Stimulated activated CD4-positive, alpha-beta T cell treated with anti-CD3 and anti-CD28 coated beads, Interleukin-12 subunit alpha, Interleukin-12 subunit beta, amount 100 ng/mL, for 4 hours (primary cell): ENCODE measurements at places on chromosomes 5 and 9.

GRCh38 chr5:54455413-54456157 is at the start of gene HSPB3:
TSS of gene HSPB3 (plus strand) at chr5:54455699. CDS start at chr5:54455790, 91 bp downstream.
- DNase-seq, result no peak

GRCh38 chr5:59711310-59711709 is 182.2 kb downstream of the PDE4D start:
- DNase-seq, result no peak

DNA sequence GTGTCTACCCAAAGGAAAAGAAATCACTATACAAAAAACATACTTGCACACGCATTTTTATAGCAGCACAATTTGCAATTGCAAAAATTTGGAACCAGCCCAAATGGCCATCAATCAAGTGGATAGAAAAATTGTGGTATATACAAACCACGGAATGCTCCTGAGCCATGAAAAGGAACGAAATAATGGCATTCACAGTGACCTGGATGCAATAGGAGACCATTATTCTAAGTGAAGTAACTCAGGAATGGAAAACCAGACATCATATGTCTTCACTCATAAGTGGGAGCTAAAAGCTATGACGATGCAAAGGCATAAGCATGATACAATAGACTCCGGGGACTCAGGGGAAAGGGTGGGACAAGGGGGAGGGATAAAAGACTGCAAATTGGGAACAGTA is 78.4 kb downstream of the ENC1 start:
- no peak for DNase-seq

DNA sequence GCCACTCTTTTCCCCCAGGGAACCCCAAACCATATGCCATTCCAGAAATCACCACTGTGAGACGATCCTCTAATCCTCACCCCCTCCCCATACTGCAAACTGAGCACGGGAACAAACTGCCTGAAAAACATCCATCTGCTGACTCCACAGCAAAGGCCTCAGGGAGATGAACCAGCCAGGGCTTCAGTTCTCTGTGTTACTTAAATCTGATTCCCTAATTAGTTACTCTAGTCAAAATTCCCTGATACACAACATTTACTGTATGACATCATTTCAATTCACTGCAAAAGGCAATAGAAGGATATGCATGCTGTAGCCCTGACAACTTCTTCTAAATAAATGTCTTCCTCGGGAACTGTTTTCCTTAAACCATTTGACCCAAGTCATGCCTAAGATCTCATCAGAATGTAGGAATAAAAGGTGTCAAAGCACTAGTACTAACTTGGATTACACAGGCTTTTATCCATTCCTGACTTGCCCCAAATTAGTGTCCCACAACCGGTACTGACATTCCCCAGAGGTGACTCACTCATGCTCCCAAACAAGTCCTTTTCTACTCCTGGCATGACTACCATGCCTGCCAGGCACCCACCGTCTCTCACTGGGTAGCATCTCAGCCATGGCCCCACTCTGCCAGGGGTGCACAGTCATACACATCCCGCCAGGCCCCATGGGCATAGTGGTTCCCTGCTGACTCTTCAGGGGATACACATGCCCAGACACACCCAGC is 35.0 kb downstream of the MTX3 start:
- no peak for DNase-seq

GRCh38 chr9:36137392-36138004 is 965 bp downstream of the GLIPR2 start:
- DNase-seq, result no peak

GRCh38 chr5:3835811-3836210 is 240.2 kb downstream of the IRX1 start:
- DNase-seq, result no peak

DNA sequence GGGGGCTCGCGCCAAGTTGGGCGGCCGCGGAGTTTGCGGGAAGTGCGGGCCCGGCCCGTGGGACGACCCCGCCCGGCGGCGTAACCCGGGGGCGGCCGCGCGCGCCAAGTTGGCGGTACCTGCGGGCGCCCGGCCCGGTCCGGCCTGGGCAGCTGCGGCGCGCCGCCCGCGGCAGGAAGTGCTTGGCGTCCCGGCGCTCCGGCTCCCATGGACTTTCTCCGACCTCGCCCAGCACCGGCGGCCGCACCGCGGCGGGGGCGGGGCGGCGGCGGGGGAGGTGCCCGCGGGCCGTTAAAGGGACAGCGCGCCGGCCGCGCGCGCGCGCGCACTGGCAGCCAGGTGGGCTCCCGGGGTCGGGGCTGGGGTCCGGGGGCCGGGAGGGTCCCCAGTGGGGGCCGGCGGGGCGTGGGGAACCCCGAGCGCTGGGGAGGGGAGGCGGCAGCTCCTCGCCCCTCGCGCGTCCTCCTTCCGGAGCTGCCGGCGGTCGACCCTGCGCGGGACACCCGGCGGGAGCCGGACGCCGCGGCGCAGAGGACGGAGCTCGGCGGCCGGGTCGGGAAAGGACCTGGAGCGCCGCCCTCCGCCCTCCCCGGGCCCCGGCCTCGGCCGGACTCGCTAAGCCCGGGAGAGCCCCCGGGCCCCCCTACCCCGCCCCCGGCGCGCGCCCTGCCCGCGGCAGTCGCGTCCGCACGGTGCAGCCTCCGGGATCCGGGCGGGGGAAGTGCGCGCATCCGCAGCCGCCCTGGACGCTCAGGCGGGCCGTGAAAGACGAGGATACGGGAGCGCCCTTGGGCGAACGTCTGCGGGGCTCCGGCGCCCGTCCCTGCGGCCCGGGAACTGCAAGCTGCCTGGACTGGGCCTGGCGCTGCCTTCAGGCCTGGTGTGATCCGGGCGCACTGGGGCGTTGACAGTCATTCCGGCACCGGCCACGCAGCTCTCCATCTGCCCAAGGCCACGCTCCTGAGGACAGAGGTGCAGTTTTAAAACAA is at the start of gene NACC2:
TSS of gene NACC2 (minus strand) at position 220 of the 989 bp plus-strand sequence. CDS start 44,768 bp downstream, outside the sequence.
- peak; percentile 37 for DNase-seq

DNA sequence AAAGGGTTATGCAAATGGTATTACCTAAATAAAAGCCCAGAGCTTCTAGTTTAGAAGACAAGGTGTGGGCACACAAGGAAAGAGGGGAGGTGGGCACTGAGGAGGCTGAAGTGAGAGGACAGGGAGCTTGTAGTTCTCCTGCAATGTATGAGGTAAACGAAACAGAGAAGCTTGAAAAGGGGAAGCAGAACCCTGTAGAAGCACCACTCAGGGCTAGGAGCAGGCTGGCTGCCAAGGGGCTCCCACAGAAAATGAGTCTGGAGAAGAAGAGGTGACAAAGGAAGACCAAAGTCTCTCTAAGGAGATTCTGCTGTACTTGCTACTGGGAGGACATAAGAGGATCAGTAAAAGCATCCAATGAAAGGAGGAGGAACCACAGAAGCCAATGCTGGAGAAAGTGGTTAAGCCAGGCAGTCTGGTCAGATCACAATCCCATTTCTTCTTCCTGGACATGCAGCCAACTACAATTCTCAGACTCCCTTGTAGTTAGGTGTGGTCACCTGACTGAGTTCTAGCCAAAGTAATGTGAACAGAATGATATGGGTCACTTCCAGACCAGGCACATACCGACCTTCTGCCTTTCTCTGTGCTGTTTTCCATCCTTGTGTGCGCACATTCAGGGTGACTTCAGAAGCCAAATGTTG is 174.5 kb upstream of the MAP3K1 start:
- no peak for DNase-seq

DNA sequence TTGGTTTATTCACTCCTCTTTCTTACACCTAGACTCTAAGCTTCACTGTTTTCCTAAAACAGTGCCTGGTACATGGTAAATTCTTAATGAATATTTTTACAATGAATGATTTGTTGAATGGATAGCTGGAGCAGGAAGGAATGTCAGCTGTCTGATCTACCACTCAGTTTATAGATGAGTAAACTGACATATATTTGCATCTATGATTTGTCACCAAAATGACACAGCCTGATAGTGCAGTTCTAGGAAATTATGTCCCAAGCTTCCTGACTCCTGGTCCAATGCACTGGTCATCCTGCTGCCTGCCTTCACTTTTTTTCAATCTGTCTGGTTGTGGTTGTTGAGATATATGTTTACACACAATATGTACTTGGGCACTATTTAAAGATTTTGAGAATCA is 651.7 kb upstream of the WWC1 start:
- DNase-seq, result no peak

DNA sequence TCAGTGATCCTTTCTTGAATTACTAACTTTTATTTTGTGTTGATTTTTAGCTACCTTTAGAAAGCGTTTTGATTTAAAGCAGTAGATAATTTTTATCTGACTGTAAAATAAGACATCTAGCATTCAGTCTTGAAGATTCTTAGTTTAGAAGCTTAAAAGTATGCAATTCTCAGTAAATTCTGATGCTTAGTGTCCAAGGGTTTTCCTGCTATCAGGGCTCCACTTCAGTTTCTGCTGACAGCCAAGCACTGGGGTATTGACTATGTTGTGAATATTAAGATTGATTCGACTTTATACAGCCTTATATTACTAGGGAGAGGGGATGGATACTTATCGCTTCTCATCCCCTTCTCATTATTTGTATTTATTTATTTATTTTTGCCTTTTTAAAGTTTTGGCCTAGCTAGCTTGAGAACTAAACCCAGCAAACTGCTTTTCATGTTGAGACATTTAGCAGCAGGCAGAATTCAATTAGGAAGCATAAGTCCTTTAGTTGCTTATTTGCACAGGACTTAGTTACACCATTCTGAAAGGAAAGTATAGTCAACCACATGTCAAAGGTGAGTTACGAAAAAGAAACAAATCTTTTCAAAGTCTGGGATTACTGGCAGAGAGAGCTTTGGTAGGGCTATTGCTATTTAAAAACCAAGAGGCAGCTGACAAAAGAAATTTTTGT is 2.9 kb downstream of the PBX3 start:
- no peak for DNase-seq

DNA sequence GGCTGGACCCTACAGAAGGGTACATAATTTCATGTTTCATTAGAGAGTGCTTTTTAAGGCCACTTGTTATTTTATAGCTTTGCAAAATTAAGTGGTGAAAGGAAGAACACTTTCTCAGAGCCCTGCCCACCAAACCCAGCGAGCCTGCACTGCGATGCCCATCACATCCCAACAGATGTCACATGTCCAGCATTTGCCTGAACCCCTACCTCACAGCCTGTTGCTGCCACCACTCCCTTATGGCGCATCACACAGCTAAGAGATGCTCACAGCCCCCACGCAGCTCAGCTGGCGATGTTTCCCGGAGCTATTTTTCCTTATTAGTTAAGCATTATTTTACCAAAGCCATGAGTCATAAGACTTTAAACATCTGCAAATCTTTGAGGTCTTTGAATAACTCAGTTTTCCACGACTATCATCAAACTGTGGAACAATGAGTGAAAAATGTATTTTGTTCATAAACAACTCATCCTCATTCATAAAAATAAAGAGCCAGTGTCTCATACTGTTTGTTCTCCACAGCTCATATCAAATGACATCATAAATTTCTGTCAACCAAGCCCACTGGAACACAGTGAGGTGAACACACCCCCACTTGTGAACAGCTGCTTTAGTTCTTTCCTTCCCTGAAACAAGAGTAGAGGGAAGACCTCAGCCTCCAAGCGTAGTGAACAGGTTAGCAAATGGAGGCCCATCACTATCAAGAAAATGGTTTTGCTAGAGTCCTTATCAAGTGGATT is 104.9 kb downstream of the SYK start:
- no peak for DNase-seq

DNA sequence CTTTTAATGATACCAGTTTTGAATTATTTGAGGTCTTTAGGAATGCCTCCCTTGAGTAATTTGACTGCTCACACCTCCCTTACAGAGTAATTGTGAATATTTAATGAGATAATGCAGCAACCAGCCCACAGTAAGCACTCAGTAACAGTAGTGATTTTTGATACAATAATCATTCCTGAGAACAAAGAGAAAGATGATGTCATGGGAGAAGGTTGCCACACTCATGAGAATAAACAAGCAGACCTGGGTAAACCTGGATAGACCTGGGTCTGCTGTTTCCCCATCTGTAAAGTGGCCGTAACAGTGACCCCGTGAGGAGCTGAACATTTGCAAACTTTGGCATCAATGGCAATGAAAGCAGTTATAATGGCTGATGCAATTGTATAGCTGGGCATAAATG is 4.2 kb downstream of the C1QTNF2 start:
- no peak for DNase-seq

GRCh38 chr5:2164586-2164985 is 281.9 kb upstream of the IRX4 start:
- no peak for DNase-seq

DNA sequence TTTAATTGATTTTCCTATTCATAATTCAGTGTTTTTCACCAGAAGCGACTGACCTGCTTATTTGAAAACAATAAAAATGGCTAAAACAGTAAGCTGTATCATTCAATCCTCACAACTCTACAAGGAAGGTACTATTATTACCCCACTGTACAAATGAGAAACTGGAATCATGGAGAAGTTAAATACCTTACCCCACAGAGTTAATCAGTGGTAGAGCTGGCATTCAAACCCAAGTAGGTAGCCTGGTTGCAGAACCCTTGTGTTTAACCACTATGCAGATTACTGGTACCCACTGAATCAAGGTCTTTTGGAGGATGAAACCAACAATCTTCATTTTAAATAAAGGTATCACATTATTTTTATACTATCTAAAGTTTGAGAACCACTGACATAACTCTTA is 59.6 kb downstream of the MLANA start:
- no peak for DNase-seq

DNA sequence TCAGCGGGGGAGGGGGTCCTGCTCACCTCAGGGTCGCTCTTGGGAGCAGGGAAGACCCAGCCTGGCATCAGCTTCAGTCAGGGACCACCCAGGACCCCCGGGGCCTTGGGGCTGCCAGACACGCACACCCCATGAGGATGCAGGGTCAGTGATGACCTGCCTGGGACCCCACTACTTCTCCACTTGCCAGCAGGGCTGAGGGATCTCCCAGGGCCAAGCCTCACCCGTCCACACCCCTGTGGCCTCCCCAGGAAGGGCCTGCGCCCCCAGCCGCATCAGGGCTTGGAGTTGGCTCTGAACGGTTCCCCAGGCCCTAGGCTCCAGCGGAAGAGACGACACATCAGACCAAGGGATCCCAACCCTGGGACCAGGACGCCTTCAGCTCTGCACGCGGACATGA is 33.7 kb downstream of the SLC12A7 start:
- no peak for DNase-seq

GRCh38 chr9:5429873-5430564 is 7.7 kb downstream of the PLGRKT start:
- no peak for DNase-seq

GRCh38 chr9:93143830-93144530 is 9.9 kb upstream of the NINJ1 start:
- no peak for DNase-seq

GRCh38 chr5:175235251-175235960 is 208.6 kb downstream of the DRD1 start:
- no peak for DNase-seq
